DMS53 (cell line): ENCODE measurements at places on chromosomes 5 and 9.

- no peak for DNase-seq
Measured at GRCh38 chr5:103764403-103764802, 201.8 kb upstream of the NUDT12 start.

GRCh38 chr5:77898385-77898784, 122.2 kb upstream of the TBCA start:
- no peak for DNase-seq

GRCh38 chr5:146860213-146860893, 18.2 kb downstream of the PPP2R2B start:
- DNase-seq: no peak

DNA sequence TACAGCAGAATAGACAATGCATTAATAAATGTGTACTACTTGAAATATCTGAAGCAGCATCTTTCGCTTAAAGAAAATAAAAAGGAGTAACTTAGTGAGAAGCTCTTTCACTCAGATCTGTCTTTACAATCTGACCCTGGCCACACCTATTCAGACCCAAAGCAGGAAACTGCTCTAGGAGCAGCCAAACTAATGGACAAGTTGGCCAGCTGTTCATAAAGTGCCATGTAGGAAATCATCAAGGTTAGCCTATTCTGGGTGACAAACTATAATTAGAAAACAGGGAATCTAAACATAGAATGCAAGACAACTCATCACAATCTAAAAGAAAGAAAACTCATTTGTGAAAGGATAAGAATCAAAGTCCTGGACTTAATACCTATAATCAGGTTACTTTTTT, 101.3 kb downstream of the AGTPBP1 start:
- no peak for DNase-seq

- DNase-seq: no peak
Measured at GRCh38 chr9:687034-687785, 154.3 kb upstream of the DMRT1 start.

- no peak for DNase-seq
Measured at GRCh38 chr5:39175273-39175955, 43.9 kb downstream of the FYB1 start.

GRCh38 chr5:58898006-58898405, 315.1 kb downstream of the RAB3C start:
- no peak for DNase-seq

DNA sequence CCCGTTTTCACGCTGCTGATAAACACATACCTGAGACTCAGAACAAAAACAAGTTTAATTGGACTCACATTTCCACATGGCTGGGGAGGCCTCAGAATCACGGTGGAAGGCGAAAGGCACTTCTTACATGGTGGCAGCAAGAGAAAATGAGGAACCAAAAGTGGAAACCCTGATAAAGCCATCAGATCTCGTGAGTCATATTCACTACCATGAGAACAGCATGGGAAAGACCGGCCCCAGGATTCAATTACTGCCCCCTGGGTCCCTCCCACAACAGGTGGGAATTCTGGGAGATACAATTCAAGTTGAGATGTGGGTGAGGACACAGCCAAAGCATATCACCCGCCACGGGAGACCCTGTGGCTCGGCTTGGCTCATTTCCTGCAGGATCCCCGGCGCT, 20.2 kb downstream of the EXD3 start:
- no peak for DNase-seq

DNA sequence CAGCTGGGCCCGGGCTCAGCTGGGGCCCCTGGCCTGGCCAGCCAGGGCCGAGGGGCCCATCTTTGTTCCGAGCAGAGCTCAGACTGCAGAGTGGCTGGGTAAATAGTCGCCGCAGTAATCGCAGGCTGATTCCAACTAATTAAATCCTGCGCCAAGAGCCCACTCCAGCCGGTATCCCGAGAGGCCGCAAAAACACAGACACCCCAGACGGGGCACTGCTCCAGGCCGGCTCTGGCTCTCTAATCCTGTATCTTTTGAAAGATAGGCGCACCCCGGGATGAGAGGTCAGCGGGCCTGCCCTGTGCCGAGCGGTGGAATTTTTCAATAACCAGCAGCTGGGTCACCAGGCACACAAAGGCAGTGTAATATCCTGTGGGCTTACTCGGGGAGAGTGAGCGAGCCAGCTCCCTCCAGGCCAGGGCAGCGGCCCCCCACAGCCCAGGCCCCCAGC, 57.7 kb downstream of the LMX1B start:
- peak; percentile 45 for DNase-seq

DNA sequence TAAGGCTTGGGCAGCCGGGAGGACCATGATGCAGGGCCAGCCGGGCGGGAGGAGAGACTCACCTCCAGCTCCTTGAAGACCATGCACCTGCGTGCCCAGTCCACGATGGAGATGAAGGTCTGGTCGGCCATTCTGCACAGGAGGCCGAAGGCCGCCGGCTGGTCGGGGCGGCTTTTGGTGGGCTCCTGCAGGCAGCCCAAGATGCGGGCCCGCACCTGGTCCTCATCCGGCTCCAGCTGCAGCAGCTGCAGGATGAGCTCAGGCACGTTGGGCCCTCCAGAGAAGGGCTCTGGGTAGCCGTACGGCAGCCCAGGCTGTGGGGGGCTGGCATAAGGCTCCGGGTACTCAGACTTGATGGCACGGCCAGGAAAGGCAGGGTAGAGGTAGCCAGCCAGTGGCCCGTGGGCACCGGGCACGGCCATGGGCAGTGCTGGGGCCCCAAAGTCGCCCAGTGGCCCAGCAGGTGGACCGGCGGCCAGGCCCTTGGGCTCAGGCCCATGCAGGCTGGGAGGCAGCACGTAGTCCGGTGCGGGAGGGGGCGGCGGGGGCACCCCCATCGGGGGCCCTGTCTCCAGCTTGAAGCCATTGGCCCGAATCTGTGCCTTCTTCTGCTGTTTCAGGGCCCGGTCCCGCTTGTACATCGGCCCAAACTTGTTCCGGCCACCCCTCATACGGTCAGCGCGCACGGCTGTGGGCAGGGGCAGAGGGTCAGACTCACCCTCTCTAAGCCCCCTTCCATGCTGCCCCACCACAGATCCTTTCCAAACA, 7.0 kb downstream of the NR5A1 start:
- DNase-seq: no peak

GRCh38 chr5:136005476-136005875, 23.3 kb upstream of the TGFBI start:
- no peak for DNase-seq

- DNase-seq: no peak
Measured at GRCh38 chr5:81269751-81270393, 31.5 kb upstream of the ZCCHC9 start.

GRCh38 chr9:134466869-134467616, 140.8 kb downstream of the RXRA start:
- DNase-seq: no peak

GRCh38 chr5:125848751-125849150, 574.5 kb upstream of the GRAMD2B start:
- DNase-seq: no peak

GRCh38 chr9:3059781-3060468, 216.0 kb upstream of the PUM3 start:
- no peak for DNase-seq

DNA sequence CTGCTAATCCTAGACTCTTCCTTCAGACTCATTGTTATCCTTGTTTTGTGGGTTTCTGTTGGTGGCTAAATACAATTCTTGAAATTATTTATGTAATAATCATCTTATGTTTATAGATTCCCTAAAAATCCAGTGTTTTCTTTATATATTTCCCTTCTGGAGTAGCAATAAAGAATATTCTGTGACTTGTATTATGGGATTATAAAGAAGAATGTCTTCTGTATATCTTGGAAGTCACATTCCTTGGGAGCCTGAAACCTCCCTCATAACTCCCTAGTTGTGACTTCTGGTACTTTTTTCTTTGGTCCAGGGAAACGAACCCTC, 356.1 kb downstream of the TMEM167A start:
- DNase-seq: no peak

DNA sequence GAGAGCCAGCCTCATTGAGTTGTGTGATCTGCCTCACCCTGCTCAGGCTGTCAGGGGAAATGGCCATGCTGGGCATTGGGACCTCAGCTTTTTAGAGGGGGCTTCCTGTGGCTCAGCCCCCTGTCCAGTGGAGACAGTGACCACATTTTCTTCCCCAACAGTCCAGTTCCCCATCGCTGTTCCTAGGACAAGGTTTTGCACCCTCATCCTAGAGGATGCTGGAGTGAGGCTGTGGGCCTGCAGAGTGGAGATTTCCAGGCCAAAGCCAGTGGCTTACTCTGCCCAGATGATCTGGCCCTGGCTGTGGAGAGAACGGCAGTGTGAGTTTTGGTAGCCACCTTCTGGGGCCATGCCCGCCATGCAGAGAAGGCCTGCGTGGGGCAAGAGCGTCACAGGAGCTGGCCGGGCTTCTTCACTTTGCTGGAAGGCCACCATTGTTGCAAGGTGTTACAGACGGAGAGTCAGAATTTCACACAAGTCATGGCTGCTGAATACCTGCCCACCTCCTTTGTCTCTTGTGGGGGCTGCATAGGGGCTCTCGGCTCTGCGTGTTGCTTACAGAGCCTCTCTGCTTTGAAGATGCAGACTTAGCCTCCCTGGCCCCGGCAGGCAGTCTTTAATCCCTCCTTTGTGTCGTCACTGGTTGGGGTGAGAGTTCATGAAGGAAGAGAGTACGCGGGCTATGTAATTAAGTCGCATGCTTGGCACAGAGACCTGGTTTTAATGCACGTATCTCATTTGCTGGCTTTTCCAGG, 35.2 kb upstream of the PITX1 start:
- no peak for DNase-seq

DNA sequence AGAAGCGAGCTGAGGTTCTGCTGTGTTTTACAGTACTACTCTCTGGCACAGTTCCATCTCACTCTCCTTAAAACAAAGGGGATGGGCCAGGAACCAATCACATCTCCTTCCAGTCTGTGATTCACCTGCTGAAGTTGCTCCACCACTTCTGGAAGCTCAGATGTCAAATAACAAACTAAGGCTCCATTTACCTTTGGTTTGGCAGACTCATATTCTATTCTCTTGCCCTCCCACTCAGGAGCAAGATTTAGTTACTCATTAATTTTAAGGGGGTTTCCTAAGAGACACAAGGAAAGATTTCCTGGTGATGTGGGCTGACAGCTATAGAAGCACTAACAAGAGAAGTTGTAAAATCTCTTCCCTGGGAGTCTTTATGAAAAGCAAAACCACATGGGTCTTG, 37.8 kb upstream of the KIF2A start:
- peak; percentile 96 for DNase-seq

DNA sequence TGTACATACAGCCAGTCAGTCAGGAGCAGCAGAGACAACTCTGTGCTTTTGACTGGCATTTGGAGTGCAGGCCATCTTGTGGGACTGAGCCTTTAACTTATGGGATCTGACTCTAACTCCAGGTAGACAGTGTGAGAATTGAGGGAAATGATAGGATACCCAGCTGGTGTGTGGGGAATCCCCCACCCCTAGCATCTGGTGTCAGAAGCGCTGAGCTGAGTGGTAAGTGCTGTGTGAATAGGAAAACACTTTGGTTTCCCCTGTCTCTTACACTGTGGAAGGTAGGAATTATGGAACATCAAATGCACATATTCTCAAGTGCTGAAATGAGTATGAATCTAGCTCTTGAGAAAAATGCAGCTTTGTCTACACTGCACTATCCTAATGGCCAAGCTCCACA, 43.9 kb downstream of the CCDC125 start:
- DNase-seq: no peak

- DNase-seq: no peak
Measured at GRCh38 chr9:91240596-91241165, 121.0 kb downstream of the AUH start.

GRCh38 chr5:155522540-155522939, 509.0 kb downstream of the KIF4B start:
- DNase-seq: peak; percentile 85

GRCh38 chr9:114988962-114989599, 58.7 kb upstream of the TNFSF8 start:
- peak; percentile 25 for DNase-seq
